WTC11 (cell line): ENCODE measurements at places on chromosomes 2 and 18.

- H3K36me3 ChIP-seq = no peaks in the 10 kb centered on the region
- no peaks in the 10 kb centered on the region for H3K27me3 ChIP-seq
- 0 out of 2 replicates have a peak, but pooled peaks cover 4% of the 10 kb centered on the region for H3K4me1 ChIP-seq
- H3K4me3 ChIP-seq = no peak overlapping the region
Observed at GRCh38 chr2:215461836-215462532, 26.1 kb upstream of the FN1 start.

DNA sequence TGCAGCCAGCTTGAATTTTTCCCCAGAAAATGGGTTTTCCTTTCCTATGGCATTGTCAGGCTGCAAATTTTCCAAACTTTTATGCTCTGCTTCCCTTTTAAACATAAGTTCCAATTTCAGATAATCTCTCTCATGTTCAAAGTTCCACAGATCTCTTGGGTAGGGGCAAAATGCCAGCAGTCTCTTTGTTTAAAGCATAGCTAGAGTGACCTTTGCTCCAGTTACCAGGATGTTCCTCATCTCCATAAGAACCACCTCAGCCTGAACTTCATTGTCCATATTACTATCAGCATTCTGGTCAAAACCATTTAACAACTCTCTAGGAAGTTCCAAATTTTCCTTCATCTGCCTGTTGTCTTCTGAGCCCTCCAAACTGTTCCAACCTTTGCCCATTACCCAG is 68.3 kb downstream of the SGPP2 start:
- peaks cover 25% of the 10 kb centered on the region for H3K36me3 ChIP-seq
- H3K27ac ChIP-seq = no peak overlapping the region
- no peak for DNase-seq

DNA sequence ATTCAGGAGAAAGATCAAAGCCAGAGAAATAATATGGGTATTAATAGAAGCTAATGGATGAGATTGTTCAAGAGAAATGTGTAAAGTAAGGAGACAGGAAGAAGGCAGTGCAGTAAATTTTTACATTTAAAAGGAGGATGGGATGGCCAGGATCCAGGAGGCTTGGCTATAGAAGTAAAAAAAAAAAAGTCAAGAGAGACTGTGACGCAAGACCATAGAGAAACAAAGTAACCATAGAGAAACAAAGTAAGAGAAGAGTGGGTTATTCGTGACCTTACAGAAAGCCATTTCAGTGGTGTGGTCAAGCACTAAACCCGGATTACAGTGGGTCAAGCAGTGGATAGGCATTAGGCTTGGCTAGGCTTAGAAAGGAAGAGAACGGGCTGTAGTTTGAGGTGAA is 10.5 kb upstream of the FAM171B start:
- peaks cover 10% of the 10 kb centered on the region for H3K36me3 ChIP-seq
- peaks cover 13% of the 10 kb centered on the region for H3K4me1 ChIP-seq
- no peak for DNase-seq
- peak overlapping the region; percentile 51; the same call in 1 of the 2 replicates for H3K27ac ChIP-seq
- H3K4me3 ChIP-seq = no peak overlapping the region
- H3K27me3 ChIP-seq = no peaks in the 10 kb centered on the region

- 0 out of 2 replicates have a peak overlapping the region, but pooled peaks have one; percentile 4 for H3K27ac ChIP-seq
- no peak overlapping the region for H3K4me3 ChIP-seq
- H3K4me1 ChIP-seq = peaks cover 5% of the 10 kb centered on the region; the same call in 1 of the 2 replicates
- H3K27me3 ChIP-seq = no peaks in the 10 kb centered on the region
- peaks cover 4% of the 10 kb centered on the region; the same call in 1 of the 2 replicates for H3K36me3 ChIP-seq
- no peak for DNase-seq
Observed at GRCh38 chr2:149860276-149860921, 272.8 kb upstream of the MMADHC start.

- DNase-seq = no peak
- H3K4me3 ChIP-seq = no peak overlapping the region
- no peaks in the 10 kb centered on the region for H3K36me3 ChIP-seq
- H3K27me3 ChIP-seq = no peaks in the 10 kb centered on the region
- peak overlapping the region; percentile 31; the same call in 1 of the 2 replicates for H3K27ac ChIP-seq
- peaks cover 15% of the 10 kb centered on the region for H3K4me1 ChIP-seq
Observed at GRCh38 chr2:36170805-36171204, 184.8 kb upstream of the CRIM1 start.

- H3K27me3 ChIP-seq = peaks cover 84% of the 10 kb centered on the region
- H3K36me3 ChIP-seq = no peaks in the 10 kb centered on the region
- H3K4me3 ChIP-seq = peak overlapping the region; percentile 86
- H3K27ac ChIP-seq = no peak overlapping the region
- H3K4me1 ChIP-seq = peaks cover 19% of the 10 kb centered on the region
Observed at GRCh38 chr2:95026471-95027368, 1.2 kb downstream of the MAL start.

DNA sequence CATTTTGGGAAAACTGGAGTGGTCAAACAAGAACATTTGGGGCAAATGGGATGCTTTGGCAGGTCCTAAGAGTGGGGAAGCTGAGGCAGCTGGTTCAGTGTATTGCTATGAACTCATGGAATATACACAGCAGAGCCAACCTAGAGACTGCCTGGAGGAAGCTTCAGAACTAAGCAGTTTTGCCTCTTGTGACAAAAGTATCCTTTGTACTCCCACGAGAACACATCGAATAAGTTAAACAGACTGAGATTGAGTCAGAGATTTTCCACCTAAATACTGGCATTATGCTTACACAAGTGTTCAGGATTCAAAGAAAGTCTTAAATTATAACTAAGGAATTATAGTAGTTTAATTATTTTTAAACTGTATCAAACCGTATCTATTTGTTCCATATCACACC is 5.2 kb upstream of the ARMC9 start:
- peaks cover 35% of the 10 kb centered on the region for H3K4me1 ChIP-seq
- no peaks in the 10 kb centered on the region; the same call in 1 of the 2 replicates for H3K27me3 ChIP-seq
- no peak overlapping the region for H3K4me3 ChIP-seq
- DNase-seq = no peak

- no peaks in the 10 kb centered on the region; the same call in 1 of the 2 replicates for H3K27me3 ChIP-seq
- peaks cover 3% of the 10 kb centered on the region for H3K4me1 ChIP-seq
- no peak overlapping the region for H3K27ac ChIP-seq
- no peak for DNase-seq
Observed at GRCh38 chr2:127580167-127581049, 44.9 kb downstream of the MYO7B start.

DNA sequence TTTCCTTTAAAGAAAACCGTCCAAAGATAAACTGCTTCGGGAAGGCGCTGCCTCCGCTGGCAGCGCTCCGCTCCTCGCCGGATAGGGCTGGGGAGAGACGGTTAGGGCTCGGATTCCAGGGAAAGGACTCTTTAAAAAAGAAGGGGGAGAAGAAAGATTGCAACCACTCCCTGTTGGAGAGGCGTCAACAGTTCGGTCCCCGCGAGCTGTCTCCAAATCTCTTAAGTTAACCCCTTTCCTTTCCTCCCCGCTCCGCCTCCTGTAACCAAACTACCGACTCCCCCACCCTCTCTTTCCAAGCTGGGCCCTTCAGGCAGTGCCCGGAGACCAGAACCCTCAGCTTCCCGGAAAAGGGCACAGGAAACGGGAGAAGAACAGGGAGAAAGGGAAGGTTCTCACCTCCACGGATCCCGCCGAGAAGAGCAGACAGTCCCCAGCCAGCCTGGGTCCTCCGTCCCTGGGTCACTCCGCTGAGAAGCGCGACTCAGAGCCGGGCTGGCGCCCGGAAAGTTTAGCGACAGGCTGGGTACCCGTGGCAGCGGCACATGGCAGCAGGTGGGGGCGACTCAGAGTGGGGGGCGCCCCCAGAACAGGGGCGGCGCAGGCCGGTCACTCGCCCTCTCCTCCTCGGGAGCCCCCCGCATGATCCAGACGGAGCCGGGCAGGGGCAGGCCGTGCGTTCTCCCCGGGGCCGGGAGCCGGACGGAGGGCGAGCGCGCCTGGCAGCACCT is 675 bp downstream of the FZD5 start:
- peak overlapping the region; percentile 84 for H3K27ac ChIP-seq
- peak; percentile 25 for DNase-seq
- H3K4me1 ChIP-seq = peaks cover 71% of the 10 kb centered on the region
- peaks cover 23% of the 10 kb centered on the region for H3K36me3 ChIP-seq
